MM.1S (cell line): ENCODE measurements at places on chromosomes 2 and 18.

- no peak for DNase-seq
Measured at GRCh38 chr18:13086906-13087305, 95.7 kb downstream of the CEP192 start.

- DNase-seq = no peak
Measured at GRCh38 chr2:58757971-58758370, 516.8 kb upstream of the FANCL start.

DNA sequence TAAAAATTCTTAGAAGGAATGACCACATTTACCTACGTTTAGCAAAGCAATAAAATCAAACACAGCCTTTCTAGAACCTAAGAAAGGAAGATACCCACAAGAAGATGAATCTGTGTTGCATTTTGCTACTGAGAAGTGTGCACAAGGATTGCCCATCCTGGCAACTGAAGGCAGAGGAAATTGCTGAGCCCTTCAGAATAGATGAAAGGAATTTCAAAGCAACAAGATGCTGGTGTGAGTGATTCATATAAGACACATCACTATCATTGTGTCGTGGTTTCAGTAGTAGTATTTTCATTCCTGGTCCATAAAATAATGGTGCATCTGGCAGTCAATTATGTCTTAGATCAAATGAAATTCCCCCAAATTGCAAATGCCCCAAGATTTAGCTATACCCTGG is 48.4 kb upstream of the ANKRD44 start:
- DNase-seq = no peak

- DNase-seq = peak; percentile 21
Measured at GRCh38 chr2:96320728-96321622, 4.1 kb upstream of the ITPRIPL1 start.

DNA sequence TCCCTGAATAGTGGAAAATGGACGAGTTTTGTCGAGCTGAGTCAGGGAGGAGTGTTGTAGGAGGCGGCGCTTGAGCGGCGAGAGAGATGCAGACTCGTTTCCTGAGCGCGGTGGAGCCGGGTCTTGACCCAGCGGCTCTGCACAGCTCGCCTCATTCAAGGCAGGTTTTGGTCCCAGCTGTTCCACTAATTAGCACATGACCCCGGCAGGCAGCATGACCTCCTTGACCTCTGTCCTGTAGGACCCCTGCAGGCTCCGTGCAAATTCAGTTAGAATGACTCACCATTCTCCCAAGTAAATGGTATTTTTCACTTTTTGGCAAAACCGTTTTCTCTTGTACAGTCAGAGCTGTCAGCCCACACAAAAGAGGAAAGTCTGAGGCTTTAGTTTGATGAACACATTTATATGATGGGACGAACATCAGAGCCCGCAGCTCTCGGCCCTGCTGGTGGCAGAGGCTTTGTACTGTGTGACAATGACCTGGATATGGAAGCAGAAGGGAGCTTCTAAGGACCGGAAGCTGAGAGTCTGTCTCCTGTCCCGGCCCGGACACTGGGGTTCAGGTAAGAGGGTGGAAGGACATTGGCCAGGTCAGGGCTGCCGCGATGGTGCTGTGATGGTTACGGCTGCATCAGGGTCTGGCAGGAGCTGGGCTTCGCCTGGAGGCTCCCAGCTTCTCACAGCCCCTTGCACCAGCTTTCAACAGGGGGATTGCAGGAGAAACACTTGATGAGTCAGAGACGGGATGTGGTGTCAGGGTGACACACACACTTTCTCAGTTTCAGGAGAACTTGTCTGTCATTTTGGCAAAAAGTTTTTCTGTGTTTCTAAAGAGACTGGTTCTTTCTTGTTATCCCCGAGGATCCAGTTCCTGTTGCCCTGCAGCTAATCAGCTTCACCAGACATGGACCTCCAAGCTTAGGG is 29.9 kb upstream of the ALKAL2 start:
- DNase-seq = no peak

- peak; percentile 45 for DNase-seq
Measured at GRCh38 chr2:160087854-160088745, 25.7 kb upstream of the PLA2R1 start.

- DNase-seq = peak; percentile 72
Measured at GRCh38 chr18:70036771-70037347, 89.2 kb upstream of the CD226 start.

- DNase-seq = no peak
Measured at GRCh38 chr2:47708801-47709499, 74.0 kb upstream of the MSH6 start.

DNA sequence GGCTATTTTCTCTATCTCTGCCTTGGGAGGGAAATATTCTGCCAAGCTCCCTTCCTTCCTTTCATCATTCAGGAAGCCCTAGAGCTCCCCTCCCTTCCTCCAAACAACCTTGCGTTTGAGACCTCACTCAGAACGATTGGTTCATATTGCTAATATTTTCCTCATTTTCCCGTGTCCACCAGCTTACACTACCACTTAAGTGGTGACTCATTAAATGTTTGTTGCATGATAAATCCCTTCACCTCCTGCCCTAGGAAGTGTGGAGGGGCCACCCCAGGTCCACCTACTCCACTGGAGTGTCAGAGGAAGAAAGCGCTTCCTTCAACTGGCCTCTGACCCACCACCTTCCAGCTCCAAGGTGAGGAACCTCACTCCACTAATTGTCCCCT is 2.3 kb upstream of the LPIN2 start:
- DNase-seq = no peak

- DNase-seq = peak; percentile 71
Measured at GRCh38 chr2:46439582-46439981, 39.8 kb upstream of the TMEM247 start.

- no peak for DNase-seq
Measured at GRCh38 chr2:232587512-232587911, 37.0 kb downstream of the EIF4E2 start.

DNA sequence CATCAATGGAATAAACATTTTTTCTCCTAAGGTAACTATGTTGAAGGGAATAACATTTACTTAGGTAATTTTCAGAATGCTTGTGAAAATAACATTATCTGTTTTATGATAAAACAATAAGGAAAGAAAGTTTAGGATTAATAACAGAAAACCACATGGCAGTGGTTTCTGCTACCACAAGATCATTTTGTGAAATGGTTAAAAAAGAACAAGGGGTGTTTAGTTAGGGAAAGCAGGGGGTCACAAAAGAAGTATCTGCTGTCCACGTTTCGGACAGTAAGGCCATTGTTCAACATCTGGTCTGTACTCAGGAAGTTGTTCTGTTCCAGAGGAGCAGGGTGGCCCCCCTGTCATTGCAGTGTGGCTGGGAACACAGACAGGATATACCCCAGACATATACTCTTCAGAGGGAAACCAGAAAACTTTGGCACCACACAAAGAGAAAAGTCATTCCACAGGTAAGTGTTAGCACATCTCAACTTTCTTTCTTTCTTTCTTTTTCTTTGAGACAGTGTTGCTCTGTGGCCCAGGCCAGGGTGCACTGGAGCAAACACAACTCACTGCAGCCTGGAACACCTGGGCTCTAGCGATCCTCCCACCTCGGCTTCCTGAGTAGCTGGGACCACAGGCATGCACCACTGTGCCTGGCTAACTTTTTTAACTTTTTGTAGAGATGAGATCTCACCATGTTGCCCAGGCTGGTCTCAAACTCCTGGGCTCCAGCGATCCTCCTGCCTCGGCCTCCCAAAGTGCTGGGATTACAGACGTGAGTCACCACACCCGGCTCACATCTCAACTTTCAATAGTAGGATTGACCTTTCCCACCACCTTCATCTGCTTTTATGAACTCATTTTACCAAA is 14.8 kb upstream of the ARL5A start:
- DNase-seq = peak; percentile 74

DNA sequence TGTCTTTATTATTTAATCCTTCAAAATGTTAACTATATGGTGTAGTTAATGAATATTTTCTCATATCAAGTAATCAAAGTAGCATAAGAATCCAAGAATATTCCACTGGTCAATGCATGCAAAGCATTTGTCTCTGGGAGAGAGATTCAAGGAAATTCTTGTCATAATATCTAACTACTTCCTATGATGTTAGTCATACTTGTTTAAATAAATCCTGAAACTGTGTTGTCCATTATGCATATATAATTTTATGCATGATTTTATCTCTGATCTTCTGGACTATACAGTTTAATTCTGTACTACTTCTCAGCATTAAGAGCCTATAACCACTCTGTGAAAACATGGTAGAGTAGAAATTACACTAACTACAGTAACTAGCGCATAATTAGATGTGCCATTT is 388.3 kb downstream of the NR4A2 start:
- no peak for DNase-seq

DNA sequence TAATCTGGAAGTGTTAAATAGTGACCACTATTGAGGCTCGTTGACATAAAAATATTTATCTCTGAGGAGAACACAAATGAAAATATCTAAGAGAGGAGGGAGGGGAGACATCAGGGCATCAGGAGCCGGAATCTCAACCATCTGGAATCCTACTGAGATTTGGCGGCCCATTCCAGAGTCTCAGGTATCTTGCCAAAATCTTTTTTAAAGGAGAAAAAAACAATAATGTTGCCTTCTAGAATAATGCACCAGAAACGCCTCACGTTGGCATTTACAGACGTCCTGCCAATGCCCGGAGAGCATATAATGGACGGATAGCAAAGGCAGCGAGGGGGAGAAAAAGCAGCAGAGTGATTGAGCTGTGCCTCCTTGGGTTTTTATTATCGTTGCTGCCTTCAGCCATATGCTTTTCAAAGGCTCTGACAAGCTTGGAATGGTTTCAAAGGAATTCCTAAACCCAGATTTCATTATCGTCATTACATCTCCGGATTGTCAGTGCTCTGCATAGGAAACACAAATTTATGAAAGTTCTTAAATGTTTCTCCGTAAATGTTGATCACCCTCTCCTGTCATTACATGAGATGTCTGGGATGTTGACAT is 30.9 kb upstream of the EGR4 start:
- DNase-seq = no peak

GRCh38 chr2:205865056-205865455 is 182.8 kb downstream of the NRP2 start:
- no peak for DNase-seq

DNA sequence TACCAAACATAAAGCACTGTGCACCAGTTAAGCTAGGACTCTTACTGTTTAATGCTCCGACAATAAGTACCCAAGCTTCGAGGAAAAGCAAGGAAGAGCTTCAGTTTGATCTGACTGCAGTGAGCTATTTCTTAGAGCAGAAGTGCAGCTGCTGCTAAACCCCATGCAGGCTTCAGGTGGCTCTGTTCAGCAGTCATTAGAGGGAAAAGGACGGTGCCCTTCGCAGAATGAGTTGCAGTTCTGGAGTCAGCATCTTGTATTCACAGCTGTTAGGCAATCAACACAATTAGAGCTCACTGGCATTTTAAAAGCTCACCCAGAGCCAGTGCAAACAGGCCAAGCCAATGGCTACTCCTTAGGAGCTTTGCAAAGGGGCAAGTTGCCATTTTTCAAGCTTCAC is 1.5 kb upstream of the CERKL start:
- no peak for DNase-seq

- DNase-seq = no peak
Measured at GRCh38 chr2:157290525-157290924, 33.0 kb downstream of the GALNT5 start.

DNA sequence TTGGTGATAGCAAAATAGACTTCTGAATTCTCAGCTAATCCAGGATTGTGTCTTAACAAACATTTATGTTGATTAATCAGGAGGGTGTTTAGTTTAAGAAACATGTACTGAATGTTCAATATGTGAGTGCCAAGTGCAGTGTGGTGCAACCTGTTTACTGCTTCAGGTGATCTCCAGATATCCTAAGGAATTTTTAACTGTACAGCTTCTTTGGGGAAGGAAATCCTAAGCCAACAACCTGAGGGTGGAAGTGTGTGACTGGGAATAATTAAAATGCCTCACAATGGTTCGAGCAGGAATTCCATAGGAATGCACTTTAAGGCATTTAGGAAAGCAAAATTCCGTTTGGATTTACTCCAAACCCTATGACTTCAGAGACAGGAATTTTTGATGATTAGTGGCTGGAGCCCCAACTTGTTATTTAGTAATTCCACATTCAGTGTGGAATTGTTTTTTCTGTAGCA is 16.4 kb downstream of the CRIM1 start:
- DNase-seq = no peak

GRCh38 chr2:70247364-70248180 is 856 bp downstream of the TIA1 start:
- peak; percentile 60 for DNase-seq

GRCh38 chr2:53572696-53573095 is 194.9 kb upstream of the CHAC2 start:
- no peak for DNase-seq

GRCh38 chr2:9885036-9885684 is 41.9 kb downstream of the TAF1B start:
- no peak for DNase-seq

DNA sequence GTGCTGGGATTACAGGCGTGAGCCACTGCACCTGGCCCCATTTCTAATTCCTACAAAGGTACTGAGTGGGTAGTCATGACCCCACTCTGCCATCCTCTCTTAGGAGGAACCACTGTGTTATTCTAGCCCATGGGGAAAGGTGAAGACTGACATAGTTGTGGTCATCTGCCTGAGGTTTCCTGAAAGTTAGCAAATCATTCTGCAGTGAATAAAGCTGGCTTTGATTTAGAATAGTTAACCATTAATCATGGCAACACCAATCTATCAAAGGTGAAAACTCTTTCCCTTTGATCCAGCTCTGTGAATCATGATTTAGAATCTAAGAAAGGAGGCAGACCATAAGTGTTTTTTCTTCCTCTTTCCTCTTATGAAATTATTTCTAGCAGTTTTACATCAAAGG is 50.8 kb downstream of the SUMO1 start:
- DNase-seq = no peak

- DNase-seq = no peak
Measured at GRCh38 chr2:180962727-180963314, 17.6 kb upstream of the UBE2E3 start.

- DNase-seq = no peak
Measured at GRCh38 chr2:38152913-38153312, 77.0 kb upstream of the CYP1B1 start.

- no peak for DNase-seq
Measured at GRCh38 chr2:105671156-105671555, 73.6 kb upstream of the NCK2 start.

GRCh38 chr18:9506046-9506792 is 30.9 kb downstream of the RALBP1 start:
- peak; percentile 74 for DNase-seq

DNA sequence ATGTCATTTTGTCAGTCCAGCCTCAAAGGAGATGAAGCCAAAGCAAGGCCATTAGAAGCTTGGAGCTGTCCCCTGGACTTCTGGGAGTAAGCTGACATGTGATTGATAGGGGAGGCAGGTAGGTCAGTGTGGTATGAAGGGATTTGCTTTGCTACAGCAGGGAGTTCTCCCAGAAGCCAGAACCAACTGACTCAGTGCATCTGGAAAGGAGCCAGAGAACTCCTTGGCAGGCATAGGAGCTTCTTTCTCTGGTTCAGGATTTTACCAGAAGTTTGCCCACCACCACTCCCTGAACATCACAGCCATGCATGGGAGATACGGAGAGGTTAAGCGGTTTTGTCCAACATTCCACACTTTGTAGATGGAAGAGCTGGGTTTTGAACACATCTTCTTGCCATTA is 24.5 kb upstream of the KCNE4 start:
- no peak for DNase-seq
